T-helper 1 cell (primary cell): ENCODE measurements at places on chromosomes 7 and 10.

- no peak for DNase-seq
These were observed 9.3 kb downstream of the UNC5B start for GRCh38 chr10:71221586-71222202.

GRCh38 chr10:77949167-77949566, 22.6 kb upstream of the DLG5 start:
- no peak for DNase-seq

DNA sequence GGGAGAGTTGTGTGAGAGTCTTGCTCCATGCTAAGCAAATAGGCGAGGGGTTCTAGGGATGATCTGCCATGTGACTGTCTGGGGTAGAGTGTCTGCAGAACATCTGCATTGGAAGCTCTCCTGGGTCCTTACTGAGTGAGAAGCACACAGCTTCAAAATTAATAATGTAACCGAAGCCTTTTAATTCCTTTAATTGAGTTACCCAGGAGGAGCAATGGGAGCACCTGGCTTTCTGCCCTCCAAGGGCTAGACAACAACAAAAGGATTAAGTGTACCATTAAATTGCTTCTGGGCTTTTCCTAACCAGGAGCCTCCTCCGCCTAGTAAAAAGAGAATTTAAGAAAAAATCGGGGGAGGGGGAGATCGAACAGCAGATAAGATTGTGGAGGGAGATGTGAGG, 102.0 kb upstream of the TBX20 start:
- no peak for DNase-seq

- DNase-seq, result no peak
These were observed 7.4 kb downstream of the HNRNPF start for GRCh38 chr10:43401627-43402026.

GRCh38 chr10:121835376-121835775, 92.5 kb downstream of the ATE1 start:
- no peak for DNase-seq

DNA sequence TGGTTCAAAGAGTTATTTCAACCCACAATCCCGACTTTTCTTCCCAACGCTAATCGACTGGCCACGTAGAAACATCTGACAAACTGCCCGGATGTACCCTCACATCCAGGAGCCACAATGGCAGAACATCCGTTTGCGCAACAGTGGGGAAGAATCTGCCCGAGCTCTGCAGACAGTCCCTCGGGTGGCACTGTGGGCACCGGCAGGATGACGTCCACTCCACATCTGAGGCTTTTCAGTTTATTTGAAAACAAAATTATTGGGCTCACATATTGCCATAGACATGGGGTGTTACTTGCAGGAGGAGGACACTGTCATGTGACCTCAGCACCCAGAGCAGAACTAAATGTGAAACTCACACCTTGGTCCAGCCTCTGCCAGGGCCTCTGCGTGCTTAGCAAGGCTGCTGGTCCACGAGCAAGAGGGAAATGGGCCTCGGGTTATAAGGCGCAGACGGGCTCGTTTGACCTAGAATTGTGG, 84.1 kb downstream of the MKI67 start:
- DNase-seq, result no peak

GRCh38 chr10:34295142-34295548, 520.0 kb downstream of the PARD3 start:
- no peak for DNase-seq

- peak; percentile 32 for DNase-seq
These were observed 1.7 kb upstream of the ETV1 start for GRCh38 chr7:13990984-13991790.

- DNase-seq, result no peak
These were observed 55.4 kb upstream of the INHBA start for GRCh38 chr7:41758321-41758720.
